CD4-positive, alpha-beta memory T cell (primary cell): ENCODE measurements at places on chromosomes 12 and 14.

- DNase-seq: no peak
Observed at GRCh38 chr12:95198914-95199313, 18.4 kb downstream of the FGD6 start.

DNA sequence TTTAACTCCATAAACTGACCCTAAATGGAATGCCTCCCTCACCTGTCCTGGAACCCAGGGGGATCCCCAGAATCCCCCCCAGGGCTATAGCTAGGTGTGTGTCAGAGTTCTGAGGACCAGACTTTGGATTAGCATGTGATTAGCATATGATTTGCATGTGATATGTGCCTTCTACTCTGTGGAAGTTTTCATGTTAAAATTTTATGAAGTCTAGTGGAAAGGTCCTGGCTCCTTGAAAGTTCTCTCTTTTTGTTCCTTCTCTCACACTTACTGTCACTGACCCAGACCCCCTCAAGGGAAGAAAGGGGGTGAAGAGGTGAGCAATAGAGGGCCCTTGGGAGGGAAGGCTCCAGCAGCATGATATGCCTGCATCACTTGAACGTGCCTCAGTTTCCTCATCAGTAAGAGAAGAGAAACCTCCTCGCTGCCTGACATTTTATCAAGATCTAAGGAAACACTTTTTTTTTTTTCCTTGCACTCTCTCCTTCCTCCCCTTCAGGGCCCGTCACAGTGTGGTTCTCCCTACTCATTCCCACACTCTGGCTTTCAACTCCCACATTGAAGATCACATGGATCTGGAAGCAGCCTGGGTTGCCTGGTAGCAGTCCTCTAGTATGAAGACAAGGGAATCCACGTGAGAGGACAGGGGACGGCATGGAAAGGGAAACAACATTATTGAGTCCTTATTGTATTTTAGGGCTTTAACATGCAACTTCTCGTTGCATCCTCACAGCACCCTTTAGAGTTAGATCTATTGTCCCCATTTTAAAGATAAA, 3.3 kb upstream of the C1QL4 start:
- no peak for DNase-seq

DNA sequence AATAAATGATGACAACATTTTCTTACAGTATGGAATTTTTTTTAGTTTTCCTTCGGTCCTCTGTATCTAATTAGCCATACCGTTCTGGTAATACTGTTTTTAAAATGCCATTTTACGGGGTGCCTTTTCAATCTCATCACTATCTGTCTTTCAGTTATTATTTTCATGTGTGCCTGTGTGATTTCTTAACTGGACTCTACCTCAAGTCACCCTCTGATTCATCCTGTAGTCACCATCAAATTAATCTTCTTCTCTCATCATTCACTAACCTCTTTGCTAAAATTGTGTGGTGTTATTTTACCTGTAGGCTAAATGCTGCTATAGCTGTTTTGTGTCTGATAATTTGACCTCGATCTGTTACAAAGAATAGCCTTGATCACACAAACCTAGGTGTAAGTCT, 16.0 kb upstream of the CCT2 start:
- DNase-seq: no peak

GRCh38 chr14:62759796-62760195, 285.5 kb downstream of the KCNH5 start:
- no peak for DNase-seq

DNA sequence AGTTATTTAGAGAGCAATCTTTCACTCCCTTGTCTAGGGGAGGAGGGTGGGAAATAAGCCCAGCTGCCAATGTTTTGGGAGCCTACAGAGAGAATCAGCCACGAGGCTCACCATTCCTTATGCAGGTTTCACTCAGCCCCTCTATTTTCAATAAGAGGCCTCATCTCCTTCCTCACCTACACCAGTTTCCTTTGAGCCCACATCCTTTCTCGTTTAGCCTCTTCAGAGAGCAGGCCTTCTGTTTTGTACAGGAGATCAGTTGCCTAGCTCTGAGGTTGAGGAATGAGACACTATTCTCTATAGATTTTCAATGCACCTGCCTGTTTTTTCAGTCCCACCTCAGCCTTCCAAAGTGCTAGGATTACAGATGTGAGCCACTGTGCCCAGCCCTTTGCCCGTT, 17.9 kb downstream of the SNAPC1 start:
- DNase-seq: peak; percentile 24

- DNase-seq: no peak
Observed at GRCh38 chr12:116015525-116015924, 262.0 kb downstream of the MED13L start.

- DNase-seq: no peak
Observed at GRCh38 chr14:51789596-51789995, 70.8 kb upstream of the GNG2 start.

GRCh38 chr12:122547330-122547729, 20.3 kb downstream of the KNTC1 start:
- DNase-seq: no peak

GRCh38 chr12:89138048-89138852, 214.1 kb downstream of the DUSP6 start:
- DNase-seq: no peak

- DNase-seq: no peak
Observed at GRCh38 chr12:92466391-92467305, 236.1 kb upstream of the PLEKHG7 start.

DNA sequence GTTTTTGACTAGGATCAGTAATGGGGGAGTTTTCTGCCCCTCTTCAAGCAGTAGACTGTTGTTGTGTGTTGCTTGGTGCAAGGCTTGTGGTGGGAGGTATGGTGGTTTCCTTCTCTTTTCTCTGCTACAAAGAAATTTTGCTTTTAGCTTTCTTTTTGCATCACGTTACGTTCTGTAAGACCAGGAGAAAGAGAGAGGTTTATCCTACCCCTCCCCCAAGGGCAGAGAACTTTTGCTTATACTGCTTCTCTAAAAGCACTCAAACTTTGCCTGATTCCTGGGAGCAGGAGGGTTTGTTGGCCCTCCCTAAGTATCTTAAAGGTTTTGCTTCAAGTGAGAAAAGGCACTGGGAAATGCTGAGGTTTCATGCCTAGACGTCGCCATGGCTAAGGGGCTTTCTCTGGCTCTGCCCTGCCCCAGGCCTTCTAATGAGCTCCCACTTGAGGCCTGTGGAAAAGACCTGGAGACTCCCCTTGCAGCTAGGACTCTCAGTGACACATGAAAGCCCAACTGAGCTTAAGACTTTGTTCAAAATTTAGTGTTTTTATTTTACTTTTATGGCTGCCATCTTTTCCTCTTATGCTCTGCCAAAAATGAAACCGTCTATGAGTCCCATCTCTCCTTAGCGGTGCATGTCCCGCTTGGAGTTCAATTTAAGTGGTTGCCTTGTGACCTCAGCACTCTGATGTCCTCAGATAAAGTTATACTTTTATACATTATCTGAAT, 49.2 kb downstream of the EIF2S3B start:
- no peak for DNase-seq

- no peak for DNase-seq
Observed at GRCh38 chr14:22420598-22421186, 168.3 kb downstream of the DAD1 start.

DNA sequence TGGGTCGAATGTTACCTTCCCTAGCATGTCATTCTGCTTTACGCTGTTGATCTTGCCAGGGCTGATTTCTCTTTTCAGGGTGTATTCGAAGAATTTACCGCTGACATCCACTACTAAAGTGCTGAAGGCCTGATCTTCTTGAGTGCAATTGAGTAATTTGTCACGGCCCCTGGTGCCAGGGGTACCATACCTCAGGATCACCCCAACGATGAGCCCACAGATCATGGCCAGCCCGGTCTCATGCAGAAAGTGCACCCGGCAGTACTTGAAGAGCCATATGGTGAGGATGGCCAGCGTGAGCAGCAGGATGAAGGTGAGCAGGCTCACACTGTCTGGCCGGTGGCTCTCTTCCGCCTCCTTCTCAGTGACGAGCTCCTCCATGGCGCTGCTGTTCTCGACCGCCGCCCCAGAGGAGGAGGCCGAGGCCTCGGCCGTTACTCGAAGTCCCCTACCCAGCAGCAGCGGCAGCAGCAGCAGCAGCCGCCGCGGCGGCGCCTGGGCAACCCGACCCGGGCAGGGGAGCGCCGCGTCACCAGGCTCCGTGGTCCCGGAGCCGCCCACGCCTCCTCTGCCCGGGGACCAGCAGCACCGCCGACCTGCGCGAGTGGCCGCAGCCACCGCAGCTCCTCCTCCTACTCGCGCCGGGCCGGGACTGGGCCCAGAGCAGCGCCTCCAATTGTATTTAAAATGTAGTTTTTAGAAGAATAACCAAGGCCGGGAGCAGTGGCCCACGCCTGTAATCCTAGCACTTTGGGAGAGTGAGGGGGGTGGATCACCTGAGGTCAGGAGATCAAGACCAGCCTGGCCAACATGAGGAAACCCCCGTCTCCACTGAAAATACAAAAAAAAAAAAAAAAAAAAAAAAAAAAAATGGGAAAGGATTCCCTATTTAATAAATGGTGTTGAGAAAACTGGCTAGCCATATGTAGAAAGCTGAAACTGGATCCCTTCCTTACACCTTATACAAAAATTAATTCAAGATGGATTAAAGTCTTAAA, 58.5 kb upstream of the TMPO start:
- no peak for DNase-seq

DNA sequence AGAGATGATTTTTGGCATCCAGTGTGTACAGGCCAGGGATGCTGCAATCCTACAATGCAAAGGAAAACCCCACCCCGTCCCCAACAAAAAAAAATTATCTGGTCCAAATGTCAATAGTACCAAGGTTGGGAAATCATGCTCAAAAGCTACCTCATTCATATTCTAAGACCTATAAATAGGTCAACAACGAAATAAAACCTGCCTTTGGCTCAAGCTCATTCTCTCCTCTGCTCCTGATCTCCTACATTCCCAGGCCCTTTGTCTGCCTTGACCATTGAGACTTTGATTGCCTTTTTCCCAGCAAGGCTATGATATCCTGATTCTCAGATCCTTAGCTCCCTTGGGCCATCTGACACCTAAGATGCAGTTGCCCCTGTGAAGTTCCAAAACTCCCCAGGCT, 30.0 kb downstream of the ANKS1B start:
- no peak for DNase-seq

- no peak for DNase-seq
Observed at GRCh38 chr12:52535574-52535973, 15.4 kb upstream of the KRT5 start.

DNA sequence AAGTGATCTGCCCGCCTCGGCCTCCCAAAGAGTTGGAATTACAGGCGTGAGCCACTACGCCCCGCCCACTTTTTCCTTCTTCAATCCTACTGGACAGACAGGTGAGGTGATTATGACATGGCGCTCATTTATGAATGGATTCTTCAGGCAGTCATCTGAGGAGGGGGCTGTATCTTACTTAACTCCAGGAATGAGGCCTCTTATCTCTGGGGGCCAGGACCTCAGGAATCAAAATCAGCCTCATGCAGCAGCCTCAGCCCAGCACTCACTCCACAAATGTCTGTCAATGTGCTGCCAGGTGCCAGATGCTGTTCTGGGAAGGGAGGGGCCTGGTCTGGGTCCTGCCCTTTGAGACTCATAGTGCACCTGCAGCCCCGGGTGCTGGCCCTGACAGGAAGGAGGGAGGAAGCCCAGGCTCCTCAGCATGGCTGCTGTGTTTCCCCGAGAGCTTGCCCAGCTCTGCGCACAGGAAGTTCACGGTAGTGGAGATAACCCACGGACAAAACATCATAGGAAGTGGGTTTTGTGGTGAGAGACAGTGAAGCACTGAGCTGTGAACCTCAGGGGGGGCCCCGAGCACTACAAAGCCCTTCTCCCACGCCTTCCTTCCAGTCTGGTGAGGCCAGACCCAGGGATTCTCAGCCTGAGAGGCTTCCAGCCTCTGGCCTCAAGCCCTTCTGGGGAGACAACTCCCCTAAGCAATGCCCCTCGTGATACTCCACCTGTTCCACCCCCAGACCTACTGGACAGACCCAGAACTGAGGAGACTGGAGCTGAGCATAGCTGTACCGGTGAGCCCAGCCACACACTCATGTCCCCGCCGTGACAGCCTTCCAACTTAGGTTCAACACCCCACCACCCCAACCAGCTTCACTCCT, 22.3 kb downstream of the GALNT6 start:
- DNase-seq: peak; percentile 98

- no peak for DNase-seq
Observed at GRCh38 chr12:49198431-49199155, 9.7 kb upstream of the TUBA1A start.

DNA sequence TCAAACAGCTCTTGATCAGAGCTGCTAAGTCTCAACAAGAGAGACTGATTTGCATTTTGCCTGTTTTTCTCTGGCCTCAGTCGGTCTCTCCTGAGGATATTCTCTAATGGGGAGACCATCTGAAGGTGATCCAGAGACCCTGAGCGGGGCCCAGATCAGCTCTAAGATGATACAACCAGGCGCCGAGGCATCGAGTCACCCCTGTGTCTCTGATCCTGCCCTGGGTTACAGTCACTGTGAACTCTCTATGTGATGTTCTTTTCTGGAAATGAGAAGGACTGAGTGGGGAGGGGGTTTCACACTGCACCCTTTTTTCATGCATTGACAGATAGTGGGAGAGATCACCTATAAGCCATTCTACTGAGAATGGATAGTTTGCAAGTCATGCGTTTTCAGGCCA, 247.6 kb upstream of the PWP1 start:
- no peak for DNase-seq

- DNase-seq: no peak
Observed at GRCh38 chr12:124640056-124640455, 72.6 kb upstream of the NCOR2 start.

DNA sequence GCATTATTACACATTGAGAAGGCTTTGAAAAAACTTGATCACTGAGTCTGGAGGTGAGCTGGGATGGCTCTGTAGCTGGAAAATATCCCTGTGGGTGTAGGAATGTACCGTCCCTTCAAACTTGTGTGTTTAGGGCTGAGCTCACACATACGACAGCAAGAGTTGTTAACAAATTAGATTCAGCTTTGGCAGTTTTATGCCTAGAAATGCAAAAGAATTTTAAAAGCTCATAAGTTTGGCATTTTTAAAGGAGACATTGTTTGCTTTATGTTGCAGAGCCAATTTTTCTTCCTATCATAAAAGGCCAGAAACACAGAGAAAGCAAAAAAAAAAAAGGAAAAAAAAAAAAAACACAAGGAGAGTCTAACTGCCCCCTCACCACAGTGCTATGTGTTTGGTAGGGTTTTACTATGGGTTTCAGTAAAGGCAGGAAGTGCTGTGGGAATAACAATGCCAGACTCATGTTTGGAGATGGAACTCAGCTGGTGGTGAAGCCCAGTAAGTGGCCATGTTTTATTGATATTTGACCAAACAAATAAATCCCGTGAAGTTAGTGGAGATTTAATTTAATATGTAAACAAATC, 78.4 kb downstream of the DAD1 start:
- DNase-seq: no peak

GRCh38 chr12:77924703-77925102, 94.0 kb downstream of the NAV3 start:
- DNase-seq: no peak

GRCh38 chr12:67035121-67035520, 234.0 kb upstream of the CAND1 start:
- no peak for DNase-seq

- no peak for DNase-seq
Observed at GRCh38 chr12:92757597-92758121, 54.9 kb downstream of the PLEKHG7 start.
